Lower lobe of right lung (tissue), 2 donors: ENCODE measurements at places on chromosomes 1 and 21. TPM values are rescaled to one million over a fixed set of nuclear protein-coding genes. Genes with fewer than 3 reads are reported as not detected.
A peak's percentile ranks its signal among the peaks of the same experiment; 100 is the strongest.

GRCh38 chr1:180252638-180253536, 22.8 kb downstream of the LHX4 start:
- no peak overlapping the region for H3K27ac ChIP-seq
- no peaks in the 10 kb centered on the region for H3K36me3 ChIP-seq
- no peaks in the 10 kb centered on the region for H3K4me1 ChIP-seq

DNA sequence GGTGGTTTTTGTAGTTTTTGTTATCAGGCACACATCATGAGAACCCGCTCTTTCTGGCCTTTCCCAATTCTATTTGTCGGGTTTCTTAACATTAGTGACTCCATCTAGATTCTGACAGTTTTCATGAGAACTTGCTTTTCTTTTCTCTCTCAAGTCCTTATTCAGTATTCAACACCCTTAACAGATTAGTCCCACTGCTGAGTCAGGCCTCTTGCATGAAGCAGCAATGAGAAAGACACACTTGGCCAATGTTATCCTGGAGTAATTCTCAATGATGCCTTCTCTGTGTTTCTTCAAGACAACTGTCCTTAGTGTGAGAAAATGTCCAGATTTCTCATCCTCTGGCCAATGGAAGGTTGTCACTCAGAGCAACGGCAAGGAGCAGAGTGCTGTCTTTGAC, 11.3 kb downstream of the FMO2 start:
- H3K36me3 ChIP-seq: peaks cover 55% of the 10 kb centered on the region
- no peaks in the 10 kb centered on the region for H3K27me3 ChIP-seq
- DNase-seq: no peak
- peaks cover 5% of the 10 kb centered on the region for H3K4me1 ChIP-seq
- no peak overlapping the region for H3K27ac ChIP-seq
- no peak overlapping the region for H3K4me3 ChIP-seq

DNA sequence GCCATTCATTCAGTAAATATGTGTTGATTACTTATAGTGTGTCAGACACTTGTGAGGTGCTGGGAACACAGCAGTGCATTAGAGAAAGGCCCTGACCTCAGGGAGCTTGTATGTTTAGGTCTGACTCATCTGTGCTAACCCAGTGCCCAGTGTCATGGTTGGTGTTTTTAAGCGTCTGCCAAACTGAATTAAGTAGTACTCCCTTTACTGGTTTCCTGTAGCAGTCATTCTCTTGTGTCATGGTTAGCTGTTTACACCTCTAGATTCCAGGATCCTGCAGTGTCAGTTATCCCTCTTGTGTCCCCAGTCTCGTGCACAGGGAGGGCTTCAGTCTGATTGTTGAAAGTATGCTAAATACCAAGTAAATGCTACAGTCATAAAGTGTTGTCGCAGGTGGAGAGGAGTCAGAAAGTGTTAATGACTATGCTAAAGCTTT, 14.2 kb downstream of the UCK2 start:
- DNase-seq: no peak
- H3K4me3 ChIP-seq: no peak overlapping the region
- no peak overlapping the region for H3K27ac ChIP-seq
- H3K4me1 ChIP-seq: peaks cover 23% of the 10 kb centered on the region
- peaks cover 5% of the 10 kb centered on the region for H3K27me3 ChIP-seq

DNA sequence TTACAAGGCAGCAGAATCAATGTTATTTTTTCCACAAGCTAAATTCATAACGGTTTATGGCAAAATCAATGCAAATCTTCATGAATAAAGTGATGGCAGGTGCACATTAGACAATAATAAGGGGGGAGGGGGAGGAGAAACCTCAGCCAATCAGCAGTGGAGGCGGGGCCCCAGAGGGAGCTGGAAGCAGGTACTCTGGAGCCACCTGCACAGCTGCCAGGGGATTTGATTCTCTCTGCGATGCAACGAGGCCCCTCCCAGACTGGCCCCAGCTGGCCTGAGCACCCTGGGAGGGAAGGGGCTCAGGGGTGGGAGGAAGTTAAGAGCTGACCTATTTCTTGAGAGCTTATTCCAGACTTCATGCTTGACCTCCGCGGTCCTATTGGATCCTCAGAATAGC, 127.8 kb upstream of the IGSF21 start:
- H3K27ac ChIP-seq: no peak overlapping the region
- H3K4me3 ChIP-seq: no peak overlapping the region
- no peak for DNase-seq
- peaks cover 16% of the 10 kb centered on the region for H3K27me3 ChIP-seq
- H3K4me1 ChIP-seq: no peaks in the 10 kb centered on the region
- no peaks in the 10 kb centered on the region for H3K36me3 ChIP-seq

- no peaks in the 10 kb centered on the region for H3K27me3 ChIP-seq
- H3K36me3 ChIP-seq: no peaks in the 10 kb centered on the region
- H3K4me3 ChIP-seq: no peak overlapping the region
- no peaks in the 10 kb centered on the region for H3K4me1 ChIP-seq
- DNase-seq: no peak
These were observed 30.9 kb upstream of the TAL1 start for GRCh38 chr1:47262787-47263413.

- H3K36me3 ChIP-seq: no peaks in the 10 kb centered on the region
- no peaks in the 10 kb centered on the region for H3K4me1 ChIP-seq
- no peak overlapping the region for H3K4me3 ChIP-seq
- no peak overlapping the region for H3K27ac ChIP-seq
These were observed 140.2 kb downstream of the PRDM16 start for GRCh38 chr1:3209201-3209600.

DNA sequence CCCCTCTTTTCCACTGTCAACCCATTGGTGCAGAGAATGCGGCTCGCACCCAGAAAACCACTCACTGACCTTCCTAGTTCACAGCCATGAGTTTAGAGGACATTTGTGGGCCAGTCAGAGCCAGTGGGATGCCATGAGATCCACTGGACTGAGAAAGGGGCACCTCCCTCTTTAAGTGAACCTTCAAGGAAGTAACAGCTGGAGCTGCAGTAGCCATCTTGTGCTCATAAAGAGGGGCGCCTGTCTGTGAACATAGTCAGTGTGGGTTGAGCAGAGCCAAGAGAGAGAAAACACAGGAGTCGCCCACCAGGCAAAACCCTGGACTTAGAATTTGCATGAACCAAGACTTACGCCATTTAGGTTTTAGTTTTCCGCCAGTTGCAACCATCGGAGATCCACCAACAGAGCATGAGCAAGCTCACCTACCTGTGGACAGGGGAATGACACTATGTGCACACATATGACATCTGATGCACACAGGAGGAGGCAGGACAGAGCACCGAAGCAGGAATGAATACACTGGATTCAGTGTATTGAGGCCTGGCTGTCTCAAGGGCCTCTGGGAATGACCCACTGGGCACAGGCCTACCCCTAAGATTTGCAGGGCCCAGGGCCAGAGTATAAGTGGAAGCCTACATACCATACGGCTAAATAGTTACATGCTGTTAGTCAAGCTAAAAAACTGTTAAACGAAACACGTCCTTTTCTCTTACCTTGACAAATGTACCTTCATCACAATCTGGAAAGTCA, 151.6 kb downstream of the GRIK3 start:
- no peaks in the 10 kb centered on the region for H3K36me3 ChIP-seq
- no peaks in the 10 kb centered on the region for H3K4me1 ChIP-seq
- no peak overlapping the region for H3K4me3 ChIP-seq
- peaks cover 4% of the 10 kb centered on the region for H3K27me3 ChIP-seq
- no peak for DNase-seq
- no peak overlapping the region for H3K27ac ChIP-seq

GRCh38 chr1:156641761-156642264, at the start of gene BCAN:
Gene BCAN, plus strand, starts transcription at chr1:156642117. Its CDS starts 3,938 bp downstream, at chr1:156646055.
- H3K27me3 ChIP-seq: peaks cover 94% of the 10 kb centered on the region
- peaks cover 12% of the 10 kb centered on the region for H3K4me1 ChIP-seq
- H3K36me3 ChIP-seq: no peaks in the 10 kb centered on the region
- DNase-seq: no peak
- H3K4me3 ChIP-seq: peak within 1 kb of the TSS; percentile 44

DNA sequence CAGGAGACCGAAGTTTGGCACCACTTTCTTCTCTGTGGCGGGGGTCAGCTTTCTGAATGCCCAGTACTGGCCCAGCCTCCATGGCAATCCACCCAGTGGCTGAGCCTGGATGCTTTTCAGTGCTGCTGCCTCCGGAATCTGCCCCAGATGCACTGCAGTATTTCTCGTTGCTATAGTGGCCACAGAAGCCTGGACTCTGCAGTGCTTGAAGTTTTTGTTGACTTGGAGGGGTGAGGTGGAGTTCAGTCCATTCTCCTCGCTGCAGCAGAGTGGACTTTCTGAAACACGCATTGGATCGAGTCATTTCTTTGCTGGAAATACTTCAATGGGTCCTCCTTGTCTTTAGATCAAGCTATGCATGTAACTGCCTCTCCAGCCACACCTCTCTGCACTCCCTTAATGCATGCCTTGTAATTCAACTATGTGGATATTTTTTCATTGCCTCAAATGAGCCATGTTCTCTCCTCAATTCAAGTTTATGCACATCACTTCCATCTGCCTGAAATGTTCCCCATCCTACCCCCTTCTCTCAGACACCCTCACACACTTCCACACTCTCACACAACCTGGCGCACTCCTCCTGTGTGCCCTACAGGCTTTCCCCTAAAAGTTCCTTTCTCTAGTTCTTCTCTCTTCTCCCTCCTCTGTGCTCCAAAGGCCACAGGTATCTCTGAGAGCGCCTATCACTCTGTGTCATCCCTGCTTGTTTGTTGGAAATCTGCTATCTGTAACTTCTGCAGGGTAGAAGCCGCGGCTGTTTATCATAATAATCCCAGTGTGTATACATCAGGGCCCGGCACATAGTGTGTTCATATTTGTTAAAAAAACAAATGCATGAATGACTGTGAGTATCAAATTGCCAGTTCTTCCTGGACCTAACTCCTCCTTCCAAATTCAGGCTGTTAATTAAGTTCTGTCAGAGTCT, 16.5 kb downstream of the ADAM30 start:
- H3K4me3 ChIP-seq: no peak overlapping the region
- no peaks in the 10 kb centered on the region for H3K36me3 ChIP-seq
- no peaks in the 10 kb centered on the region for H3K27me3 ChIP-seq
- DNase-seq: no peak

The MSH4 gene
- 0.65 TPM for total RNA-seq

DNA sequence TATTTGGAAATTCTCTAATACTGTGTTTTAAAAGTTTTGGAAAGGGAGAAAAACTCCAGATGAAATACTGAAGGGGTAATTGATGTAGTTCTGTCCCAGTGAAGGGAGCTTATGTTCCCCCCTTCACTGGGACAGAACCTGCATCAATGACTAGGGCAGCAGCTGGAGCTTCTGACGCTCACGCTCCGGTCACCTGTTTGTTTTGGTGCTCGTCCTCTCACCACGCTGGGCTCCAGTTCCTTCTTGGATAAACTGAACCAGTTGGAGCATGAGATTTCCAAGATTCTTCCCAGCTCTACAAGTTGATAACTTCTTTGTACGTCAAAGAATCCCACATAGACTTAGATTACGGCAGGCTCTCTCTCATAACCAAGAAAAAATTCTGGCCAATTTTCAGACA, 51.4 kb upstream of the HNRNPU start:
- H3K4me1 ChIP-seq: peaks cover 4% of the 10 kb centered on the region
- no peak overlapping the region for H3K4me3 ChIP-seq
- H3K27me3 ChIP-seq: no peaks in the 10 kb centered on the region

DNA sequence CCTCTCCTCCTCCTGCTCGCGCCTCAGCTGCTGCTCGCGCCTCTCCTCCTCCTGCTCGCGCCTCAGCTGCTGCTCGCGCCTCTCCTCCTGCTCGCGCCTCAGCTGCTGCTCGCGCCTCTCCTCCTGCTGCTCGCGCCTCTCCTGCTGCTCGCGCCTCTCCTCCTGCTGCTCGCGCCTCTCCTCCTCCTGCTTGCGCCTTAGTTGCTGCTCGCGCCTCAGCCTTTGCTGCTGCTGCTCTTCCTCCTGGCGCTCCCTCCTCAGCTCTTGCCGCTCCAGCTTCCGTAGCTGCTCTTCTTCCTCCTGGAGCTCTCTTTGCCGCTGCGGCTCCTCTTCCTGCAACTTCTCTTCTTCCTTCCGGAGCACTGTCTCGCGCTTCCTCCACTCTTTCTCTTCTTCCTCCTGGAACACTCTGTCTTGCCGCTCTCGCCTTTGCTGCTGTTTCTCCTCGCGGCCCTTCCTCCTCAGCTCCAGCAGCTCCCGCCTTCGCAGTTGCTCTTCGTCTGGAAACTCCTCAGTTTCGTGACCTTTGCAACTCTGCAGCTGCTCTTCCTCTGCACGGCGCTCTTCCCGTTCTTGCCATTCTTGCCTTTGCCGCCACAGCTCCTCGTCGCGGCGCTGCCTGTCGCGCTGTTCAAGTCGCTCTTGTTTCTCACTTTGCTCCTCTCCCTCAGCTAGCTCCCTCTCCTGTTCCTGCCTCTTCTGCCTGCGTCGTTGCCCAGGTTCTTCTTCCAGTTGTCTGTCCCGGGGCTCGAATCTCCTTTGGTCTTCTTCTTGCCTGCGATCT, 3.0 kb downstream of the TCHH start:
- no peak for DNase-seq
- peaks cover 50% of the 10 kb centered on the region for H3K4me1 ChIP-seq
- peak overlapping the region; percentile 61 for H3K4me3 ChIP-seq
- peaks cover 96% of the 10 kb centered on the region for H3K27me3 ChIP-seq

The S100A8 gene
- total RNA-seq: 622 TPM

DNA sequence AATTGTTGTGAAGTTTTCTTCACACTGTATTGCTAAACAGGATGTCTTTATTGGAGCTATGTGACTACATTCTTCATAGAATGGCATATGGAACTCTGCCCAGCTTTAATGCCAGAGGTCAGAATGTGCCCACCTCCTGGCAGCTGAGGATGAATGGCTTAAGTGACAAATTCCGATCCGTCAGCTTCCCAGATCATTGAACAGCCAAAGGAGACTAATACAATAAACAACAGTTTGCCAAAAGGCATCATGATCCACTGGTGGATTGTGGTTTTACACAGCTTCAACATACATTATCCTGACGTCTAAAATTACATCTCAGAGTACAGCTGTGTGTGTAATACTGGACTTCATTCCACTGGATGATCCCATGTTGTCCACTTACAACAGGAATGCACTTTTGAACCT, 68.7 kb upstream of the C1orf105 start:
- DNase-seq: no peak
- no peak overlapping the region for H3K27ac ChIP-seq
- no peaks in the 10 kb centered on the region for H3K36me3 ChIP-seq
- no peaks in the 10 kb centered on the region for H3K27me3 ChIP-seq
- no peaks in the 10 kb centered on the region for H3K4me1 ChIP-seq
